ENCODE measurements at places on chromosomes 2 and 18. TPM values are rescaled to one million over a fixed set of nuclear protein-coding genes. Genes with fewer than 3 reads are reported as not detected.

DNA sequence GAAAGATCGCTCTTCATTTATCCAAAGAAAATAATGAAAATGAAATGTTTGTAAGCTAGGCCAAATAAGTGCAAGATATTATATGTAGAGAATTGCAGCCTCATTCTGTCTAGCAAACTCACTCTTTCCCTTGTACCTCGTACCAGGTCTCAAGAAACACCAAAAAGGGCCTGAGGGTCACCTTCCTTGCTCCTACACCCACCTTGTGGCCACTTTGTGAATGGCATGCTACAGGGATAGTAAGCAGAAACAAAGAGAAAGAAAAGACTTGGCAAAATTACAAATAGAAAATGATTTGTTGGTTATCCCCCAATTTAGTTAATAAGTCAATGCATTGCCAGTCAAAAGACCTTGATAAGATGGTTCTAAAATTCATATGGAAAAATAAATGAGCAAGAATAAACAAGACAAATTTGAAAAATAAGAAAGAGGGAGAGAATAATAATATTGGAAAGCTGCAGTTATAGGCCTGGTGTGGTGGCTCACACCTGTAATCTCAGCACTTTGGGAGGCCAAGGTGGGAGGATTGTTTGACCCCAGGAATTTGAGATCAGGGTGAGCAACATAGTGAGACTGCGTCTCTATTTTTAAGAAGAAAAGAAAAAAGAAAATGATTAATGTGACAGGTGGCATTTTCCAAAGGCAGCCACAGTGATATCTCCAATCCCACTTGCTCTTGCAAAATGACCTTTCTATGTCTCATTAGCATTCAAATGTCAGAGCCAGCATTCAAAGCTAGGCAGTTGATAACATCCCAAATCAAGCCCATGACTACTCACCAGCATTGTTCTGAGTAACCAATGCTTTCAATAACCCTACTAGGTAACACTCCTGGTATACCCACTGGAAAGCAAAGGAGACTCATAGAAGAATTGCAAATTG is 38.8 kb upstream of the BMP10 start:
- peak; percentile 64 for DNase-seq

DNA sequence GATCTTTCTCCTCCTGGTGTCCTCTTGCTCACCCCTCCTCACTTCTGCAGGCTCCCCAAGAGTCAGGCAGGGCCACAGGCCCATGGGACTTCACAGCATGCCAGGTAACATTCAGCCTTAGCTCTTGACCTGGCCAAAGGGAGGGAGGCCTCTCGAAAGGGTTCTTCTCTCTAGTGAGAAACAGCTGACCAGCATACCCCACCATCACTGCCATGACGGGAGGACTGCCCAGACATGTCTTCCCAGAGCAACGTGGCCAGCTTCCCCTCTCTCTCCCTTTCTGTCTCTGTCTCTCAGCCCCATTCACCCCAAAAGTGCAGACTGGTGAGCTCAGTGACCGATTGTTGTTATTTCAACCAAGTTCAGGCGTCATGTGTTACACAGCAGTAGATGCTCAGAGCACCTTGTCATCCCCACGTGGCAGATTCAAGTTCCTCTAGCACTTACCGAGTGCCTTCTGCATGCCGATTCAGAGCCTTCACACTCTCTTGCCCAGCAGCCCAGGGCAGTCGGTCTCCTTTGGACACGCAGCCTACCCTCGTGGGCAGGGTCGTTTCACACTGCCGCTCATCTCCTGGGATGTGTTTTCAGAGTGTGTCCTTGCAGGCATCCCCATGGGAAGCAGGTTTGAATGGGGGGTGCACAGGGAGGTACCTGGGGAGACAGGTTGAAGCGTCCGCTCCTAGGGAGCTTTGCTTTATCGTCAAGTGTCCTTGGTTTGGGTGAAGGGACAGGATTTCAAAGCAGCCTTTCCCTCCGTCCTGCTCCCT is 259.9 kb downstream of the NDUFA10 start:
- peak; percentile 20 for DNase-seq

Gene GPR35
- 4.7 TPM for total RNA-seq

DNA sequence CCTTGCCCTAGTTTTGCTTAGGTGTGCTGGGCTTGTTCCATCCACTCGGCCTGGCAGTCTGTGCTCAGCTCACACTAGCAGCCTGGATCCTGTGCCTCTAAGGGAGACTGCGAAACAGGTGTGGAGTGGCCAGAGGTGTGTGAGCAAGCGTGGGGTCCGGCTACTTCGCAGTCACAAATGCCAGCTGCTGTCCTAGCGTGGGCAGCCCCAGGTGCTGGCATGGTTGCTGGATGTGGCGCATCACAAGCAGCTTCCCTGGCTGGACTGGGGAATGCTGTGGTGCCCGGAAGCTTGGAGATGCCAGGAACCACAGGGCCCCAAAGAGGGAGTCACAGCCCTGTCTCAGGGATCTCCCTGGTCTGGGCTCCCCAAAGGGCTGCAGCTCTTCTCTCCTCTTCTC is 119.0 kb upstream of the TMEFF2 start:
- no peak for DNase-seq

Gene SPOPL
- total RNA-seq, result 34.2 TPM

Gene PTPN4
- total RNA-seq, result 44.5 TPM

Gene VPS4B
- 63.6 TPM for total RNA-seq

GRCh38 chr2:121860033-121860757 is 104.7 kb downstream of the TSN start:
- DNase-seq, result no peak

GRCh38 chr2:101083613-101084012 is 67.6 kb downstream of the TBC1D8 start:
- no peak for DNase-seq

Gene CCDC102B
- total RNA-seq, result 29.4 TPM

DNA sequence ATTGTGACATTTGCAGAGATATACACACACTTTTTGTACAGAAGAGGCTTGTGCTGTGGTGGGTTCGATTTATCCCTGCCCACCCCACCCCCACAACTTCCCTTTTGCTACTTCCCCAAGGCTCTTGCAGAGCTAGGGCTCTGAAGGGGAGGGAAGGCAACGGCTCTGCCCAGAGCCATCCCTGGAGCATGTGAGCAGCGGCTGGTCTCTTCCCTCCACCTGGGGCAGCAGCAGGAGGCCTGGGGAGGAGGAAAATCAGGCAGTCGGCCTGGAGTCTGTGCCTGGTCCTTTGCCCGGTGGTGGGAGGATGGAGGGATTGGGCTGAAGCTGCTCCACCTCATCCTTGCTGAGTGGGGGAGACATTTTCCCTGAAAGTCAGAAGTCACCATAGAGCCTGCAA is 40.0 kb downstream of the STEAP3 start:
- DNase-seq, result no peak

DNA sequence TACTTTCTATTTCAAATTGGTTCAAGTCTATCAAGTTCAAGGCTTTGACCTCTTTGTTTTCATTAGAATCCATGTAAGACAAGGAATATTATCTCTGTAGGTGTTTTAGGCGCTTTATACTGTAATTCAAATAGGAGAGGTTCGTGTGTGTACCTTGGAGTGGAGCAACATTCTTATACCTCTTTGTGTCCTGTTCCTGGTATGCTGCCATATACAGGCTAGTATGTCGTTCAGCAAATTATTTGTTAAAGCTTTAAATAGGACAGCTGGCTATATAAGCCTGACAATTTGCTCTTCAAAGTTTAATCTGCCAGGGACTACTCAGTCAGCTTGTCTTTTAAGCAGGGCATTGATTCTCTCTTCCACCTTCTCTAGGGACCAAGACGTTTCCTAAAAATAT is 31.1 kb upstream of the SPAG16 start:
- DNase-seq, result no peak

- DNase-seq, result no peak
These were observed 25.3 kb downstream of the PIEZO2 start for GRCh38 chr18:11124054-11124453.

Gene OTX1
- total RNA-seq, result 0.27 TPM

DNA sequence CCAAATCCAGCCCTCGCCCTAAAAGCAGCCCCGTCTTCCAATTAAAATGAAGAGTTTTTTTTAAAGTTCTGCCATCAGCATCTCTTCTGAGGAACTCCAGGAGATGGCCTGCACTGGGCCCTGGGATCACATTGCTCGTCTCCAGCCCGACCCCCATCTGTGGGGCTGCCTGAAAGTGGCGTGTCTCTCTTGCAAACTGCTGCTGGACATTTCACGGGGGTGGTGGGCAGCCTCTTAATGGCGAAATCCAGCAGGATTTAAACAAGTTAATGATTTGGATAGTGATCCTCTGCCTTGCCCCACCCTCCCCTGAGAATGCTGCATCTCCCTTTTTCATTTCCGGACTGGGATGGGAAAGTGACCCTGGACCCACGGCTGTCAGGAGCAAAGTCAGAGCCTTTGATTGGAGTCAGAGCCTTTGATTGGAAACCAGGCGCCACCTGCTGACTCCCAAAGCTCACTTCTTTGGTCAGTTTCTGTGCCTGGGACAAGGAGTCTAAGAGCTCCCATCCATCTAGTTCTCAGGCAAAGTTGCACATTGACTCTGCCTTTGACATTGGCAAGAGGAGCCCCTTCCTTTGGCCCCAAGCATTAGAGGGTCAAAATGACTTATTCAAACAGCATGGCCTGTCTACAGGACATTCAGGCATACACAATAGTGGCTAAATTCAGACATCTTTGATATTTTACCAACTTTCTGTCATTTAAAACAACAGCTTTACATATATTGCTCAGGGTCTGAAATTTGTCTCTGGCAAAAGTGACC is 155.2 kb downstream of the SH3BP4 start:
- DNase-seq, result no peak

DNA sequence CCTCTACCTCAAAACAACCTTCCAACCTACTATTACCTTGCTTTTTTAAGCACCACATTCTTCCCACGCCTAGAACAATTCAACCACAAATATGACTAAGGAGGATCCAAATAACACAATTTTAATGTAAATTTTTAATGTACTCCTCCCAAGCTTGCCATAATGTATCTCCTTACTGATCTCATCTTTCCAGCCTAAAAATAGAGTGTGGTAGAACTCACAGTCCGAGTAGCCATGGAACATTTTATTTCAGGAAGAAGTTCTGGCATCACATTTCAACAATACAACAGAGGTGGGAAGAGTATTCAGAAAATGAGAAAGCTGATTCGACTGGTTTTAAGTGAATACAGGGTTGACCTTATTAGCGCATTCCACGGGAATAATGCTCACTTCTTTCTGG is 15.4 kb downstream of the FEZ2 start:
- no peak for DNase-seq

Gene B3GNT7
- total RNA-seq, result 80.0 TPM

DNA sequence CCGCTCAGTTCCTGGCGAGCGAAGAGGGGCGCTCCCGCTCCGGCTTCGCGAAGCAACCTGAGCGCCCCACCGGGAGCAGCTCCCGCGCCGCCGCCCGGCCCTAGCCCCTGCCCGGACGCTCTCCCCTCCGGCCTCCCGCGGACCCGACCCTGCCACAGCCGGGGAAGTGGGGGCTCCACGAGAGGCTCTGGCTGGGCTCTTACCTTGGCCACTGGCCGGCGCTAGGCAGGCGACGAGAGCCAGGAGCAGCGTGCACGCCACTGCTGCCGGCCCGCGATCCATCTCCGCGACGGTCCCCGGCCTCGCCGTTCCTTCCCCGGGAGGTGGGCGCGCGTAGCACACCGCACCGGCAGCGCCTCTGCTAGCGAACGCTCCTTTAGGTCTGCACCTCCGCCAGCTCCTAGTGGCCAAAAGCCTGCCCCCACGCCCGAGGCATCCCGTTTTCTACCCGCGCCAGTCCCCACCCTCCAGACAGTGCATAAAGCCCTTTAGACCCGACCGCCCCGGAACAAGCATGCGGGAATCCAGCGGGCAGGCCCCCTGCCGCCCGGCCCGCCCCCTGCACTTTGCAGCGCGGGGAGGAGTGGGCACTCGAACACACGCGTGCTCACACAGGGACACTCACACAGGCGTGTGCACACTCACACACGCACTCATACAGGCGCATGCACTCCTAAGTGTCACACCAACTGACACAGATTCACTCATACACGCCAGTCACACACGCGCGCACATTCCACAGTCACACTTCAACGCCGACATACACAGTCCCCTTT is at the start of gene LRP2:
Gene LRP2, minus strand, starts transcription at position 417 of the 776 bp plus-strand sequence. Its CDS starts 135 bp downstream, at position 282.
- peak; percentile 63 for DNase-seq

Gene STK16
- 26.7 TPM for total RNA-seq

DNA sequence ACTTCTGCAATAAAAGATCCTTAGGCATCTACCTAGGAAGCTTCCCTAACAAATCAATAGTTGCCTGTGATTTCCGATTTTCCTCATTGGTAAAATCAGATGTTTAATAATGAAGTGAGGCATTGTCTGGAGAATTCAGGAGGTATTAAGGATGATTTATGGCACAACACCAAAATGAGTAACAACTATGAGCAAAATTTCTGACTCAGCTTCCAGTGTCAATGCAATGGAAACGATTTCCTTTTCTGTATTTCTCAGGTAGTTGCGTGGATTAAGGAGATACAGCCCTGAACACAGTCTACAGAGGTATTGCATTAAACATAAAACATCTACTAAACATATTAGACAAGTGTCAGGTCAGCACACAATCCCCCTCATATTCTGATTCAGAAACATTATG is 99.5 kb downstream of the EPB41L3 start:
- DNase-seq, result no peak

Gene HSBP1L1
- 46.6 TPM for total RNA-seq

Gene DAW1
- total RNA-seq, result 4.9 TPM

Measured in lower lobe of right lung (tissue), 2 donors.